Activated T-helper 2 cell treated with anti-CD3 and anti-CD28 coated beads, Interferon-gamma antibody, Interleukin-2, Interleukin-4, amounts not matched to agents 10 μg/mL and 5 μg/mL and 100 μg/mL, durations not matched to agents 14 hours and 24 hours and 36 hours (primary cell): ENCODE measurements at places on chromosomes 5 and 9. TPM values are rescaled to one million over a fixed set of nuclear protein-coding genes. Genes with fewer than 3 reads are reported as not detected.

The IFNE gene
- not detected in 2 replicates for total RNA-seq

The PHF24 gene
- 0.11 TPM in 1 of 2 replicates, not detected in the other for total RNA-seq

The SPINK4 gene
- not detected in 2 replicates for total RNA-seq

The GFRA3 gene
- 0.16 and 0.32 TPM in 2 replicates for total RNA-seq

The BASP1 gene
- total RNA-seq: 0.64 and 0.73 TPM in 2 replicates

The BTNL3 gene
- not detected in 2 replicates for total RNA-seq

GRCh38 chr5:143435210-143435657, 31.7 kb upstream of the NR3C1 start:
- H3K27me3 ChIP-seq: no peaks in the 10 kb centered on the region
- H3K4me1 ChIP-seq: peaks cover 60% of the 10 kb centered on the region
- peak overlapping the region; percentile 80 for H3K4me3 ChIP-seq
- no peak for DNase-seq
- H3K27ac ChIP-seq: peak overlapping the region; percentile 89

- H3K36me3 ChIP-seq: peaks cover 8% of the 10 kb centered on the region
- H3K27me3 ChIP-seq: peaks cover 40% of the 10 kb centered on the region
- H3K4me1 ChIP-seq: peaks cover 58% of the 10 kb centered on the region
- H3K4me3 ChIP-seq: no peak overlapping the region
These were observed 147.8 kb downstream of the AOPEP start for GRCh38 chr9:94874316-94874715.

DNA sequence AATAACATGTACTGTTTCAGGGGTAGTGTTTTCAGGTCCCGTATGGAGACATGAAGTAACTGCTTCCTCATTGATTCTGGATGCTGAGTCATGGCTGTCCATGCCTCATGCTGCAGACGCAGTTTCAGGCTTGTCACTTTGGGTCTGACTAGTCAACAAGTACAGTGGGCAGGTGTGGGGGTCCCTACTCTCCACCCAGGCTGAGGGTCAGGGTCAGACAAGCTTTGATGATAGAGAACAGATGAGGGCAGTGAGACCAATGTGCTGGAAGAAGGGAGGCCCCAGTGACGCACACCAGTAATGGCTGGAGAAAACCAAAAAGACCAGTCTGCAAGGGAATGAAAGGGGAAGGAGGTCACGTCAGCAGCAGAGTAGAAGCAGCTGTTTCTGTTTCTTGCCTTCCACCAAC, 80.0 kb upstream of the NFIL3 start:
- H3K27ac ChIP-seq: no peak overlapping the region
- H3K4me1 ChIP-seq: peaks cover 26% of the 10 kb centered on the region
- peaks cover 14% of the 10 kb centered on the region for H3K27me3 ChIP-seq
- H3K36me3 ChIP-seq: no peaks in the 10 kb centered on the region
- no peak overlapping the region for H3K4me3 ChIP-seq
- no peak for DNase-seq

DNA sequence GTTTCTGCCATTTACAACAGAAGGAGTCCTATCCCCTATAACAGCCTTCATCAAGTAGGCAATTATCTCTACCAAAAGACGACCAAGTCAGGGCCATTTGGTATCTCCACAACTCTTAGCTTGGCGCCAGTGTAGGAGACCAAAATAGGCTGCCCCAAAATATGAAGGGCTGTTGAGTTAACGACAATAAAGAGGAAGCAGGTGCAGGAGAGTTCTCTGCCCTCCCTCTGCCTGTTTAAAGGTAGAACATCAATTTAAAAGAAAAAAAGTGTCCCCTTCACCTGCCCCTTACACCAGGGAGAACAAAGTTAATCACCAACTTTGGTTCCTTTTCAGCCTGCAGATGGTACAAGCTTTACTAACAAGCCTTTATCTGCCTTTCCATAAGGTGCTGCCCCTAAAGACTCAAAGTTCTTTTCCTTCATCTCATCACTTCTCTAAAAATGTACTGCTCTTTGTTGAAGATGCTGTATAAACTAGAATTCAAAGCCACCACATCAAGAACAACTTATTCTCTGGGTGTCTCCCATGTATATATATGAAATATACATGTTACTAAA, 33.3 kb downstream of the PPP1R2B start:
- no peaks in the 10 kb centered on the region for H3K4me1 ChIP-seq
- no peak overlapping the region for H3K4me3 ChIP-seq
- DNase-seq: no peak

DNA sequence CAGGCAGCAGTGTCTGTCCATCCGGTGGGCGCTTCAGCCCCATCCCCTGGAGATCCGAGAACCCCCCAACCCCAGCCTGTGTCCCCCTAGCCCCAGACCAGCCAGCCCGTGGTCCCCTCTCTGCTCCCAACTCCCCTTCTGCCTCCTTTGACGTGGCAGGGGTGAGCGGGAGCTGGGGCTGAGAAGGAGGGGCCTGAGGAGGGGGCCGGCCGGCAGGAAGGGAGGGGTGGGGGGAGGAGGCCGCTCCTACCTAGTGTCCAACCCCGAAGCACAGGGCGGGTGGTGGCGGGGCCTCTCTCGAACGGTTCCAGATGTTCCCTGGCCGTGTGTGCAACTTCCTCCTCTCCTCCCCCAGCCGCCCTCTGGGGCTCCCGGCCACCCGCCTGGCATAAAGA, 31.0 kb downstream of the GOLGA2 start:
- no peak overlapping the region for H3K4me3 ChIP-seq
- H3K27me3 ChIP-seq: peaks cover 23% of the 10 kb centered on the region
- no peak for DNase-seq
- peaks cover 10% of the 10 kb centered on the region for H3K4me1 ChIP-seq
- H3K36me3 ChIP-seq: no peaks in the 10 kb centered on the region

DNA sequence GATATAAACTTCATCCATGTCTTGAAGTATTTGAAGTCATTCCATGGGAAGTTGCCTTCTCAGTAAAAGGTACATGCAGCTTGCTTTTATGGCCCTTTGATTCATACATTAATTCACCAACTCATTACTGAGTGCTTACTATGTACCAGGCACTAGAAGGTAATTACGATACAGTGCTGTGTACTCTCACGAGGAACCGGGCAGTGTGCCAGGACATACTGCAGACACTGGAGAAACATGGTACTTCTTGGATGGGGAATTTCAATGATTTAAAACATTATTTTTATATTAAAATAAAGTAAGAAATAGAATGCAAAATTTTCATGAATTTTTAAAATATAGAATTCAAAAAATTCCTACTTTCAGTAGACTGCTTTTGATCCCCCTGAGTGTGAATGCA, 71.4 kb upstream of the WDR41 start:
- peaks cover 11% of the 10 kb centered on the region for H3K27me3 ChIP-seq
- no peaks in the 10 kb centered on the region for H3K4me1 ChIP-seq
- DNase-seq: no peak
- H3K4me3 ChIP-seq: no peak overlapping the region
- H3K36me3 ChIP-seq: no peaks in the 10 kb centered on the region
- no peak overlapping the region for H3K27ac ChIP-seq

- no peak for DNase-seq
- H3K4me1 ChIP-seq: peaks cover 16% of the 10 kb centered on the region
- H3K27ac ChIP-seq: no peak overlapping the region
These were observed 156.4 kb downstream of the FAM174A start for GRCh38 chr5:100691548-100691947.

GRCh38 chr9:136644343-136644592, 18.4 kb upstream of the EGFL7 start:
- no peaks in the 10 kb centered on the region for H3K36me3 ChIP-seq
- no peak overlapping the region for H3K27ac ChIP-seq
- no peak overlapping the region for H3K4me3 ChIP-seq
- DNase-seq: no peak
- peaks cover 28% of the 10 kb centered on the region for H3K27me3 ChIP-seq
- H3K4me1 ChIP-seq: no peaks in the 10 kb centered on the region

GRCh38 chr5:149694007-149694406, 36.1 kb upstream of the PPARGC1B start:
- no peak for DNase-seq
- peaks cover 18% of the 10 kb centered on the region for H3K27me3 ChIP-seq
- no peaks in the 10 kb centered on the region for H3K36me3 ChIP-seq
- H3K4me1 ChIP-seq: no peaks in the 10 kb centered on the region
- H3K27ac ChIP-seq: no peak overlapping the region
- H3K4me3 ChIP-seq: no peak overlapping the region

DNA sequence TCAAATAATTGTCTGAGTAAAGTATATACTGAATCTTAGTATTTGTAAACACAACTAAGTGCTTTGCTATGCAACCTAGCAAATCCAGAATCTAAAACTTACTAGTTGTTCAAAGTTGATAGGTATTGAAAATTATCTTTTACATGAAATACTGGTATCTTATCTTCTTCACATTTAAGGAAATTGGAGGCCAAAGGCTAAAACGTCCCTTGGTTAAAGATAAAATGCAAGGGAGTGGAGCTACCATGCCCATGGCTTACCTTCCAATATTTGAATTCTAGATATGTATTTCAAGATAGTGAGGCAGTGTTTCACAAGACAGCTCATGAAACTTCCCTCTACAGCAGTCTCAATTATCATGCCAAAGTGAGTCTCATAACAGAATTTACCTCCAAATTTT, 373.5 kb downstream of the KIAA0825 start:
- no peak overlapping the region for H3K4me3 ChIP-seq
- H3K27ac ChIP-seq: no peak overlapping the region
- no peak for DNase-seq
- H3K36me3 ChIP-seq: no peaks in the 10 kb centered on the region
- no peaks in the 10 kb centered on the region for H3K4me1 ChIP-seq
